ENCODE measurements at places on chromosomes 6 and 20.

GRCh38 chr6:15770347-15771143, 107.7 kb upstream of the DTNBP1 start:
- no peak for DNase-seq

GRCh38 chr20:13251904-13252297, 30.8 kb downstream of the ISM1 start:
- no peak for DNase-seq

DNA sequence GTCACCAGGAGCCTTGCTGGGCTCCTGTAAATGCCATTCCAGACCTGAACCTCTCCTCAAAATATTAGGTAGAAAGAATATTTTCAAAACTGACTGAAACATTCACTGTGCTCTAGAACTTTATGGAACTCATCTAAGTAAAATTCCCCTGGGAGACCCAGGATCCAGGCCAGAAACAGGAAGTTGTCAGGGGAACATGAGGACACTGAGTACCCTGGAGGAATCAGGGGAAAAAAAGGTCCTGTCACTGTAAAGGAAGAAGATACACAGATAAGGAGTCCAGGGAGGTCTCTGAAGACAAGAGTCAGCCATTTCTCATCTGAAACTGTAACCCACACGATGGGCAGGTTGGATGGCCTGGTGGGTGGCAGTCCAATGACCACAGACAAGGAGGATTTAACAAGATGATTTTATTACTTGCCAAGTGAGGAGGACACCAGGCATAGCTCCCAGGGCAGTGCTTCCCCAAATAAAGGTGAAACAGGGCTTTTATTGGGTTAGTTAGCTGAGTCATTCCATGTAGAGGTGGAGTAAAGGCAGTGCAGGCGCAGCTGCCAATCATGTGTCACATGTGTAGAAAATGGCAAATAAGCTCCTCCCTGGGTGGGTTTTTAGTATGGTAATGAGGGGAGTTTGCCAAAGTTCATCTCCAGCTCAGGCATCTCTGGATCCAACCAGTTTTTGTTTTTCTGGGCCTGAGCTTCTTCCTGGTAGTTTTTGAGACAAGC, 138.5 kb downstream of the RCAN2 start:
- no peak for DNase-seq

GRCh38 chr6:106417572-106418147, 57.1 kb downstream of the CRYBG1 start:
- DNase-seq = no peak

DNA sequence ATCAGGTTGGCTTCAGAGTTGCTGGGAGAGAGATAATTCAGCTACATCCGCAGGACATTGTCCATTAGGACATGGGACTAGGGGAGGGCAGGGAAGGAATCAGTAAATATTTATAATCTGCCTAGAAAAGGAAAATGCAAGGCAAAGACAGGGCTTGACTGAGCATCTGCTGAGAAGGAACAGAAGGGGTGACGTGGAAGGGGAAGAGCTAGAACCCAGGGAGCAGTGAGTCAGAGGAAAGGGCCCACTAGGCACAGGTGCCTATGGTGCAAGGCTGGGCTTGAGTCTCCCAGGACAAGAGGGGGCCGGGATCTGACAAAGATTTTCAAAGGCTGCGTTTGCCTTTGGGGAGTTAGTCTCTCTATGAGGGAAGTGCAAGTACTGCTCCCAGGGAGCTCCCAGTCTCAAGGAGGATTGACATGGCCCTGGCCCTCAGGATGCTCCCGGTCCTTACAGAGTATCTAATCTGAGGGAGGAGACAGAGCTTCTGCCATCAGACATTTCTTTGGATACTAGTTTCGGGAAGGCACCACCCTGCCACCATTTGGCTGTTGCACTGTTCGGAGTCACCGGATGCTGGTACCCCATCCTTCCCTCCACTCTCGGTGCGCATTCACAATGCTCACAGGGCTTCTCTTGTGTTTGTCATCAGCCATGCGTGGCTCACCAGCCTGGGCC, 21.9 kb downstream of the VEGFA start:
- DNase-seq = no peak

- no peak for DNase-seq
Observed at GRCh38 chr6:45663251-45664221, 285.8 kb upstream of the SUPT3H start.

DNA sequence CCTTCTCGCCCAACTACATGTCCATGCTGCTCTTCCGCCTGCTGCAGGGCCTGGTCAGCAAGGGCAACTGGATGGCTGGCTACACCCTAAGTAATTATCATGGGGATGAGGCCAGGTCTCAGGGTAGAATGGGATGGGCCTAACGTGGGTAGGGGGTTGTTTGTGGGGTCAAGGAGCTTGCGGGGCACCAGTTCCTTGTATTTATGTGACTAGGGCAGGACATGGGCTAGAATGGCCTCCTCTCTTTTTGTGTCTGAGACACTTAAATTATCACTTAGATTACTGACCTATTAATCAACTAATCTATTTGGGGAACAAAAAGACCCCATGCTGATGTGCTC, 10.7 kb downstream of the SLC22A1 start:
- no peak for DNase-seq

- no peak for DNase-seq
Observed at GRCh38 chr6:107977283-107977682, 19.3 kb upstream of the SEC63 start.

- no peak for DNase-seq
Observed at GRCh38 chr20:62953839-62954703, 1.6 kb downstream of the SLC17A9 start.

GRCh38 chr6:109934293-109934692, 43.8 kb upstream of the GPR6 start:
- no peak for DNase-seq

GRCh38 chr6:829656-830055, 136.7 kb upstream of the EXOC2 start:
- no peak for DNase-seq

GRCh38 chr6:104949206-104949605, 7.7 kb upstream of the LIN28B start:
- no peak for DNase-seq

DNA sequence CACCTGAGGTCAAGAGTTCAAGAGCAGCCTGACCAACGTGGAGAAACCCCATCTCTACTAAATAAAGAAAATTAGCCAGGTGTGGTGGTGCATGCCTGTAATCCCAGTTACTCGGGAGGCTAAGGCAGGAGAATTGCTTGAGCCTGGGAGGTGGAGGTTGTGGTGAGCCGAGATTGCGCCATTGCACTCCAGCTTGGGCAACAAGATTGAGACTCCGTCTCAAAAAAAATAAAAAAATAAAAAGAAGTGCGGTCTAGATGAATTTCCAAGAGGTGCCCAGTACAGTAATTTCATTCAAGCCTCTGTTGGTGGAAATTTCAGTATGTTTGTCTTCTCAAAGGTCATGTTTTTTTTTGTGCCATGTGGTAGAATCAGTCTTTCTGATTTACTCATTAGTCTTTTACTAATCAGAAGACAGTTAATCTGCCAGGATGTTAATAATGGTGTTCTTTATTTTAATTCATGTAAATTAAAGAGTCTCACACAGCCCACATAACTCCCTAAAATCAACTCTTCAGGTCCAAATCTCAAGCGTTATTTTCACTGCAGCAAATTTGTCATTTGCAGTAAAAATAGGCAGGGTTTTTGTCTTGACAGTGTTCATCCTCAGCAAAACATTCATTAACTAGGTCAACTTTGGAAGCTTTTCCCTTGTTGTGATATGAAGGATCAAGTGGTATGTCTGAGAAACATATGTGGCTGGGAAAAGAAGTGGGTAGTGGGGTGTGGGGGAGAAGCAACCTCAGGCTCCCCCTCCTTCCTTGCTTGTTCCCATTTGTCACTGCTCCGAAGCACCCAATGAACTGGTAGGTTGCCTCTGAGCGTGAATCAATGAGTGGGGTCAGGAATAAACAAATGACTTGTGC, 13.3 kb downstream of the TP53INP2 start:
- no peak for DNase-seq

DNA sequence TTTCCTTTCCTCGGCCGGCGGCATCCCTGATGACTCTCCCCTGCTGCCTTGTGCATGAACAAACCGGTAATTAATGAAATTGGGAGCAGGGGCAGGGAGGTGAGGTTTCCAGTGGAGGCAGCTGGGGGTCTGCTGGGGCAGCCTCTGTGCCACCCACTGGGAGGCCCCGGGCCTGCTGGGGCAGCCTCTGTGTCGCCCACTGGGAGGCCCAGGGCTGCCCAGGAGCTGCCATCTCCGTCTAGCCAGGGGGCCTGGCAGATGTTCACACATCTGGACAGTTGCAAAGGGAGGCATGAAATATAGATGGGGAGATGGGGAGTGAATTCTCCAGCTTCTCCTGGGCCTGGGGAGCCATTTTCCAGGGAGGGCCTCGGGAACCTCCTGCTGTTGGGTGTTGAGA, 33.8 kb downstream of the TOX2 start:
- DNase-seq = no peak

- no peak for DNase-seq
Observed at GRCh38 chr6:168864541-168865460, 388.8 kb downstream of the THBS2 start.

GRCh38 chr6:41153992-41154625, at the start of gene TREML1:
Gene TREML1 (minus strand): TSS chr6:41154347. CDS start chr6:41154288, 59 bp downstream.
- no peak for DNase-seq

- peak; percentile 36 for DNase-seq
Observed at GRCh38 chr6:118263921-118264486, 284.1 kb upstream of the PLN start.

DNA sequence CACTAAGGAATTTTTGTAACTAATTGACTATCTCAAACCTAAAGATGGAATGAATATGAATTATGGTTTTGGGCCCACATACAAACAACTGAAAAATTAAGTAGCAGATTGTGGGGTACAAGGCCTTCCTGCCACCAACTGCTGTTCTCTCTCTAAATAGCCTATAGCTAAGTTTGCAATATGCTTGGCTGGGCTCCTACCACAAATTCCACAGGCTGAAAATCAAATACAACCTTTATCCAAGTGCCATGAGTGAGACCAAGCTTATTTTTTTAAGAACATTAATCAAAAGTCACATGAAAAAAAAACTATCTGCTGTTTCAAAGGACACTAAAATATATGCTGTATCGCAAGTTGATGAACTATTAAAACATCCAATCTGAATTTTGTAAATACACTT, 52.1 kb downstream of the TENT5A start:
- DNase-seq = no peak

GRCh38 chr6:18680842-18681241, 293.7 kb downstream of the RNF144B start:
- no peak for DNase-seq

- DNase-seq = no peak
Observed at GRCh38 chr20:63089051-63089907, 82.5 kb upstream of the BHLHE23 start.

- no peak for DNase-seq
Observed at GRCh38 chr6:66199171-66199570, 492.1 kb upstream of the EYS start.

GRCh38 chr20:58056921-58057686, 171.3 kb downstream of the ANKRD60 start:
- DNase-seq = no peak

GRCh38 chr20:32149566-32150170, 40.2 kb downstream of the TM9SF4 start:
- DNase-seq = no peak

DNA sequence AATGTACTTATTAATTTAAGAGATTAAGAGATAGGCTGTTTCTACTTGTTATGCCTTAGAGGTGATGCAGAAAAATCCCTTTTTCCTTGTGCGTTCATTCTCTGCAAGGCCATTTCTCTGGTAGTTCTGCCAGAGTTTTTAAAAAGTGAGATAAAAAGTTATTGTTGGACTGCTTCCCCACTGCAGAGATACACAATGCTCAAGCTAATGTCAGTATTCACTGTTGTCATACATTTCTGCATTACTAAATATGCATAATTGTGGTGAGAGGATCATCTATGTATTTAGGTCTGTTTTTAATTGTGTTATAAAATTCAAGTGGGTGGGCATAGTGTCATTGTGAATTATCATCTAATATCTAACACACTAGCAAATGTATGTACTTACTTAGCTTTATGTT, 600.4 kb downstream of the HTR1B start:
- no peak for DNase-seq

- DNase-seq = no peak
Observed at GRCh38 chr20:24699321-24700165, 230.1 kb downstream of the SYNDIG1 start.

- DNase-seq = no peak
Observed at GRCh38 chr20:5181492-5181891, 54.7 kb downstream of the CDS2 start.

DNA sequence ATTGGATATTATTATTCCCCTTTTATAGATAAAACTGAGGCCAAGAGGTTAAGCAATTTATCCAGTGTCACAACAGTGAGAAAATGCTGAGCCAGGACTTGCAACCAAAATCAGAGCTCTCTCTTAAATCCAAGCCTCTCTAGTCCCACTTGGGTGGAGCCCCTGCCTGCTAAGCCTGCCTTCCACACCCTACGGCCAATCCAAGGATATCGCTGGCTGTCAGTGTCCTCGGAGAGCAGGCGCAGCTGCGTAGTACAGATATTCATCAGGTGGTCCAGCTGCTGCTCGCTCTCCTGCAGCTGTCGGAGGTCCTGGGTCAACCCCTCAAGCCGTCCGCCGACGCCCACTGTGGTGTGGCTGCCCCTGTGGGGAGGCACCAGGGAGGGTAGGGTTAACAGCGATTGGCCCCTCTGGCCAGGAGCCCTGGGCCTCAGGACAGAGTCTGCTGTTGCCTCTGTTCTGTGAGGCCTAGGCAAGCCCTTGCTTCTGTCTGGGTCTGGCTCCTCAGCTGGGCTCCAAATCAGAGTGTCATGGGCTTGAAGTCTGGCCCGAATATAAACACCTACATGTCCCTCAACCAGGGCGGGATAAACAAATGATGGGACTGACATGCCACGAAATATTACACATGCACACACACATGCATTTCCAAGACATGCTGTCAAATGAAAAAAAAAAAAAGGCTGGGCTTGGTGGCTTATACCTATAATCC, 3.9 kb upstream of the NECAB3 start:
- DNase-seq = no peak

DNA sequence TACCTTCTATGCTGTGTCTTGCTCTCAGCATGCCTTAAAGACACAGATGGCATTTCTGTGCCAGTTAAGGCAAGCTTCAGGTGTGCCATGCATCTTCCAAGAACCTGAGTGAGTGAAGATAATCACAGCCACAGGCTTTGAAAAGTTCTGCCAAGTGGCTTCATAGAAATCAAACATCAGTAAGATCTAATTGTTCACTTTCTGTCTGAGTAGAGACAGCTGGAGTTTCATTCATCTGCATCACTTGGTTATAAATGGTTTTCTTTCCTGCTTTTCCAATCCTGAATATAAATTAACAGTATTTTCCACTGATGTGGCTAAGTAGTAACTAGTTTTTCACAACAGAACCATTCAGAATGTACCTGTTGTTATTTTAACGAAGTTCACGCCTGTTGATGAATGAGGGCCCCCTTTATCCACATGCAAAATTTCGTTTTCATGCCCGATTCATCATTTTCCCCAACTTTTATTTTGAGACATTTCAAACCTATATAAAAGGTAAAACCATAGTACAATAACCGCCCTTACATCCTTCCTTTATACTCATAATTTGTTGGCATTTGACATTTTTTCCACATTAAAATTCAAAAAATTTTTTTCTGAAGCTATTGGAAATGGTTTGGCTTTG, 38.6 kb upstream of the KCNG1 start:
- no peak for DNase-seq

GRCh38 chr6:13873288-13874190, 51.2 kb upstream of the RNF182 start:
- DNase-seq = peak; percentile 65

GRCh38 chr6:13559251-13559650, 15.2 kb upstream of the SIRT5 start:
- DNase-seq = no peak

Data from right renal cortex interstitium (tissue), 3 donors.